Germinal center (tissue), 1 donor: ENCODE measurements at places on chromosomes 2 and 18.

- DNase-seq, result no peak
These were observed 59.4 kb downstream of the OSR1 start for GRCh38 chr2:19299032-19299431.

DNA sequence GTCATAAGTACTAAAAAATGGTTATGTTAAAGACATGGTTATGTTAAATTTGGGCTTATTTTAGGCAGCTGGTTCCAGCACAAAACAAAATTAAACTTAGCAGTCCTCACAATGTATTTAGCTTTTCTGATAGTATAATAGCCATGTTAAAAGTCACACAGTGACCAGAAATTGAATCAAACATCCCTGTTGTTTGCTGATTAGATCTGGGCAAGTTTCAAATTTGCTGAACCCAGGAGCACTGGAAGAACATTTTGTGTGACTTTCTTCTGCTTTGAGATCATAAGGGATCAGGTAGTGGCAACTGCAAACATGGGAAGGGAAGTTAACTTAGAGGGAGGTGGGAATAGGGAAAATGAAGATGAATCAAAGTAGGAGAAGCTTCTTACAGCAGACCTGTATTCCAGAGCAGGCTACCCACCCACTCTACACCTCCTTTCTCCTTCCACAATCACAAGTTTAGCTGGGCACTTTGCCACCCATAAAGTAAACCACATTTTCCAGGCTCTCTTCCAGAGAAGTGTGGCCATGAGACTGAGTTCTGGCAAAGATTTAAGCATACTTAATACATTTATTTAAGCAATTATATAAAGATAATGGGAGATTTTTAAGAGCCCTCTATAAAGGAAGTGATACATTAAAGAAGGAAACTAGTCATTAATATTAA, 616.1 kb upstream of the LRATD1 start:
- DNase-seq, result no peak

DNA sequence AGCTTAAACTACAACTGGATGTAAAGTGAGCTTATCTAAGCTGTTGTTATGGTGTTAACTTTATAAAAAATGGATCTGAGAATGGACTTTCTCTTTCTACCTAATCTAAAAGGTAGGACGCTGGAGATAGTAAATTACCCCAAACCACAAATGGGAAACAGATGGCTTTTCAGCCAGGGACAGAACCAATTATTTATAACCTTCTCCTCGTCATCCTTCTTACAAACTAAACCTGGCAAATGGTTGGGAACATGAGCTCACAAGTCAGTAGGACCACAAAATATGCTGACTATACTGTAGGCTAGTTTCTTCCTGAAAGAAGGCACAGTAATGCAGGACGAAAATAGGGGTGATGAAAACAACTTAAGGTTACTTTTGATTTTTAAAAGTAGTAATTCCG, 32.7 kb upstream of the ZDBF2 start:
- no peak for DNase-seq

- DNase-seq, result no peak
These were observed 236.2 kb downstream of the OSR1 start for GRCh38 chr2:19122220-19122619.

DNA sequence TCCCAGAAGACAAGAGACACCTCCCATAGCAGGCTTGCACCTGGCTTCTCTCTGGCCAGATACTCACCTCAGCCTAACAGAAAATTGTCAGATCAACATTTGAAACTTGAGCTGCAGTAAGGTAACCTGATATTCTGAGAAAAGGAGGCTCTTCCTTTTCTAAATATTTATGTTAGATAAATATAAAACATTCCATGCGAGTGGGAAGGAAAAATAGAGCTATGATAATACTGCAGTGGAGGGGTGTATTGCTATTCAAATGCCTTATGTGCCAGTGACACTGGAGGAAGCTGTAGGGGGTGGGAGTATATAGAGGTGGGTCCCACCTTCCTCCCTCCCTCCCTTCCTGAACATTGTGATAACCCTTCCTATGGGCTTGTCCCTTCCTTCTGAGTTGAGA, 515.5 kb upstream of the CHAC2 start:
- no peak for DNase-seq

GRCh38 chr2:33528441-33528950, 52.0 kb downstream of the RASGRP3 start:
- peak; percentile 17 for DNase-seq

DNA sequence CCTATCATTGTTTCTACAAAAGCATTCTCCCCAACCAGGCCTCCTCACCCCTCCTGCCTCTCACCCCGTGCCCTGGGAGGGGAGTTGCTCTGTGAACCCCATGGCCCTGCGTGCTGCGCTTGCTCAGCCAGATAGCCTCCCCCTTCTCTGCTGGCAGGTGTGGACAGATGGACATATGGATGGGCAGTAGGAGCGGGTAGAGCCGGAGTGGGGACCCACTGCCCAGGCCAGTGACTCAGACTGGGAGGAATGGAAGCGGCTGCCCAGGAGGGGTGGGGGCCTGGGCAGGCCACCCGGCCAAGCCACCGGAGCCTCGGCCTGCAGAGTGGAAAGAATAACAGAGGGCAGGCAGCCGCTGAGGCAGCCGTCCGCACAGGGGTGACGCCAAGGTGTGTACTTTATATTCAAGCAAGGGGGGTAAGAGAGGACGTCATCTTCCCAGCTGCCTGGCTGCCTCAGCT, 8.7 kb downstream of the CYP26B1 start:
- DNase-seq, result no peak

DNA sequence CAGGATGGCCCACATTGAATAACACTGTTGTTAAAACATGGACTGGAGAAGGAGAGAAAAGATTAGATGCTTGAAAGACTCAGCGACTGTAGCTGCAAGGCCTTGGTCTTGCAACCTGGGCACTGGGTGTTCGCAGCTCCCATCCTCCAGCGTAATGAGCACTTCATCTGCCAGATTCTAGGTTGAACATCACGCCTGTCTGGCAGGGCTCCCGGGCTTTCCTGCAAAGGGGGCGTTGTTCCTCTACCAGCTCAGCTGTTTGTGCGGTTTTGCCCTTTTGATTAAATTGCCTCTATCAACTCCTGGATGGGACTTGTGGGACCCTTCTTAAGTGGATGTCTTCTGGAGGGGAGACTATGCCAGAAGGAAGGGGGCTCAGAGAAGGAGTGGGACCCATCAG, 215.4 kb downstream of the KLHL29 start:
- DNase-seq, result no peak
